ENCODE measurements at places on chromosomes 11 and 22.

- peak; percentile 64 for DNase-seq
These were observed 1.1 kb downstream of the TTLL12 start for GRCh38 chr22:43185860-43186261.

DNA sequence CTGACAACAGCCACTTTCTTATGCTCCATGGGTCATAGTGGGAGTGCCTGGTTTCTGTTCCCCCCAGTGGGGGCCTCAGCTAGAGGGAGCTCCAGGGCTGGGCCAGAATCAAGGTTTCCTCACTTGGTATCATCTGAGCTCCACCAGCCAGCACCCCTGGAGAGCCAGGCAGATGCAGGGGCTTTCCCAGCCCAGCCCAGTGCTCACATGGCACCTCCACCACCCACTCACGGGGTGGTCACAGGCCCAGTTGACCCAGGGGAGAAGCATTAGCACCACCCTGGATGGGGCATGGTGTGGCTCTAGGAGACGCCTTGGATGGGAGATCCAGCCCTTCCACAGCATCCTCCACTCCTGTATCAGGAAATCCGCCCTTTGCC is 24.1 kb upstream of the WNT7B start:
- DNase-seq = no peak

DNA sequence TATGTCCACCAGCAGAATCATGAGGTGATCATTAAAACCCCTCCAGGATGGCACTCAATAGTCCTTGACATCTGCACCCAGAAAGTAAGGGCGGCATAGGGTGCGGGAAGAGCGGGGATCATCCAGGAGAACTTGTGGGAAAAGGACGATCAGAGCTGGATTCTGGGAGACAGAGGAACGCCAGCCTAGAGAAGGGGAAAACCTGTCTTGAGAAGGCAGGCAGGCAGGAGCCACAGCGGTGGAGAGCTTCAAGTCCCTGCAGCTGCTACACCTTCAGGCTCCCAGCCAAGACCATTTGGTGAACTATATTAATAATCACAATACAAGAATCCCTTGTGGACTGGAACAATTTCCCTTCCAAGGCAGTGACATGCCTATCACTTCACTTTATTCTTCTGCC is 134.3 kb downstream of the BUD13 start:
- peak; percentile 7 for DNase-seq

DNA sequence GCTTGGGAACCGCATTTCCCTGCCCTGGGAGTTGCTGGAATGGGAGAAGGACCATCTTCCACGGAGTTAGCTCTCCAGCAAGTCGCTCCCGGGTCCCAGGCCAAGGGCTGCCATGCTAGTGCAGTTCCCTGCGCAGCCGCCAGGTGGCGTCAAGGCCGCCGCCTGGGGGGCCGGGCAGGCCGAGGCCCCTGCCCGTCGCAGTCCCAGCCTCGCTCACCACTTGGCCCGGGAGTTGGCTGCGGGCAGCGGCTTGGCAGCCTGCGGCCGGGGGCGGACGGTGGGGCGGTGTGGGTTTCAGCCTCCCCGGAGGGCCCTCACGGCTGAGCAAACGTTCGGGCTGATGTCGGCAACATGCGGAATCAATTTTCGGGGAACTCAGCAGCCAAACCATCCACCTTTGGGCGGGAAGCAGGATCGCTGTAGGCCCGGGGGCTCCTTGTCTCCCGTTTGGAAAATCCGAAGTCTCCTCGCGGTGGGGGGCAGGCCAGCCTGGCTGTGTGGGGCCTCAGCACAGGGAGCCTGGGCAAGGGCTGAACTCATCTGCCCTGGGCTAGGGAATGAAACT is 415.1 kb downstream of the SOX6 start:
- no peak for DNase-seq

DNA sequence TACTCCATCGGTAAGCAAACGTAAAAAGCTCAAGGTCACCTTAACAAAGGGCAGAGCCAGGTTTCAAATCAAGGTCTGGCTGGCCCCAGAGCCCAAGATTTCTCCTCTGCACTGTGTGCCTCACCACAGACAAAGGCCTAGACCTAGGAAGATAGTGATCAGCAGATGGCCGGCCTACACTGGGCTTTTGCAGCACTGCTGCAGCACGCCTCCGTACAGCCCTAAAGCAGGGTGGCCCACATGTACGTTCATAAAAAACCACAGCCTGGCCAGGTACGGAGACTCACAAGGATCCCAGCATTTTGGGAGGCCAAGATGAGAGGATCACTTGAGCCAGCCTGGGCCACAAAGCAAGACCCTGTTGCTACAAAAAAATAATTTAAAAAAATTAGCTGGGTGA is 106.3 kb upstream of the PITPNB start:
- DNase-seq = no peak

DNA sequence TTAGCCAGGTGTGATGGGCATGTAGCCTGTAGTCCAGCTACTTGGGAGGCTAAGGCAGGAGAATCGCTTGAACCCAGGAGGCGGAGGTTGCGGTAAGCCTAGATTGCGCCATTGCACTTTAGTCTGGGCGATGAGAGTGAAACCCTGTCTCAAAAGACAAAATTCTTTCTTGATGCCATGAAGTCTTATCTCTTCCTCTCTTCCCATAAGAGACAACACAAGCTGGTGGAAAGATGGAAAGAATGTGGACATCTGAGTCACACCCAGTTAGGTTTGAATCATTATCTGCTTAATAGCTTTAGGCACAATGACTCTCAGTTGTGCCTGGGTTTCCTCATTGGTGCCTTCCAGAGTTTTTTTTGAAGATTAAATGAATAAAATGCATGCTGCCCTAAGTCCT is 35.3 kb downstream of the KREMEN1 start:
- DNase-seq = no peak

DNA sequence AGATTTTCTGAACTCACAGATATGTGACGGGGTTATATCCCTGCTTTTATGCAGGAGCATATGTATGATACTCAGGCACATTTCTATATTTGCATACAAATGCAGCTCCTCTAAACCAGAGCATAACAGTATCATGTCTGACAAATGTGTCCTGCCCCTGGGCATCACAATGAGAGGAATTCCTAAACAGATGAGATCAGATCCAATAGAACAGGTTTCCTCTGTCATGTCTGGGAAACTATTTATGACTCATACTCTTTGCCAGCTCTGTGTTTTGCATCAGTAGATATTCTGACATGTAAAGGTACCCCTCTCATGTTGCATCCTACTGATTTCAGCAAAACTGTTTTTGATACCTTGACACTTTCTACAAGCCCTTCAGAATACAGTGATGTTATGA is 29.4 kb downstream of the SYT9 start:
- DNase-seq = no peak

DNA sequence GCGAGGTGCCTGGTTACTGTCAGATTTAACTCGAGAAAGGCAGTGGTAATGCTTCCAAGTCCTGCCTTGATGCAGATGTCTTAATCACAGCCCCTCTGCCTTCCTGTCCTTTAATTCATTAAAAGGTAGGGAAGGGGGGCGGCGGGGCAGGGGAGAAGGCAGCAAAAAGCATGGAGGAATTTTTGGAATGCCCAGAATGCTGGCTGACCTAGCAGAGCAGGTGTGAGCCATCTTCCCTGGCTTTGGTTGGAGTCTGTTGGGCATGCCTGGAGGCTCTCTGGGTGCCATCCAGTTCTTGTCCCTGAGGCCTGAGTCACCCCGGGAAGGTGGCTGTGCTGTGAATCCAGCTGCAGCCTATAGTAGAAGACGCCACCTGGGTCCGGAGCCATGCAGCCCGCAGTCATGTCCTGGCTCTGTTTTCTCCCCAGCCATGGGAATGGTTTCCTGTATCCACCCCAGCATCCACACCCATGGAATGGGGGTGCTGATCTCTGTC is 15.6 kb downstream of the KIAA1671 start:
- DNase-seq = no peak

DNA sequence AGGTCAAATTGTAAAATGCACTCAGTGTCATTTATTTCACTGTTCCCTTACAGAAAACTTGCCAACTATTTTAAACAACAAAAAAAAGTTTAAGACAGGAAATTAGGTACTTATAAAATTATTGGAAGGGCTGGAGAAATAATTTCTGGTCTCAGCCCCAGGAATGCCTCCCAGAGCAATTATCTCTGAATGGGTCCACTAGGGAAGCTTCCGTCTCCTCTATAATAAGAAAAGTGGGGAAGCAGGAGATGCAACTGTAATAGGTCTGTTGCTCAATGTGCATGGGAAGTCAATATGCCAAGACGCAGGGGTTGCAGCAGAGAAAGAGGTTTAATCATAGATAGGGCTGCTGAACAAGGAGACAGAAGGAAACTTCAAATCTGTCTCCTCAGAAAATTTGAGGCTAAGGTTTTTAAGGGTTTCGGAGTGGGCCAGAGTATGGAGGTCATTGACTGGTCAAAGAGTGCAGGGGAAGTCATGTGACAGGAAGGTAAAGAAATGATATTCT is 10.9 kb upstream of the RNF141 start:
- no peak for DNase-seq

DNA sequence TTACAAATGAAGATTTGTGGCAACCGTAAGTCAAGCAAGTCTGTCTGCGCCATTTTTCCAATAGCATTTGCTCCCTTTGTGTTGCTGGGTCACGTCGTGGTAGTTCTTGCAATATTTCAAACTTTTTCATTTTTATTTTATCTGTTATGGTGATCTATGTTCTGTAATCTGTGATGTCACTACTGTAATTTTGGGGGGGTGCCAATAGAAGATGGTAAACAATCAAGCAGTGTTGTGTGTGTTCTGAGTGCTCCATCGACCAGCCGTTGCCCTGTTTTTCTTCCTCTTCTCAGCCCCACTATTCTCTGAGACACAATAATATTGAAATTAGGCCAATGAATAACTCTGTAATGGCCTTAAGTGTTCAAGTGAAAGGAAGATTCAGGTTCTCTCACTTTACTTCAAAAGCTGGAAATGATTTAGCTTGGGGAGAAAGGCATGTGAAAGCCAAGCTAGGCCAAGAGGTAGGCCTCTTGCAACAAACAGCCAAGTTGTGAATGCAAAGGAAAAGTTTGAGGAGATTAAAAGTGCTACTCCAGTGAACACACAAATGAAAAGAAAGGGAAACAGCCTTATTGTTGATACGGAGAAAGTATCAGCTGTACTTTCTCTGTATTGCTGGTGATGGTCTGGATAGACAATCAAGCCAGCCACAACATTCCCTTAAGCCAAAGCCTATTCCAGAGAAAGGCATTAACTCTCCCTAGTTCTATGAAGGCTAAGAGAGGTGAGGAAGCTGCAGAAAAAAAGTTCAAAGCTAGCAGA is 7.5 kb downstream of the ZC3H12C start:
- DNase-seq = no peak

GRCh38 chr11:126654886-126655806 is 299.7 kb downstream of the ST3GAL4 start:
- DNase-seq = no peak

- no peak for DNase-seq
These were observed 810 bp downstream of the ISX start for GRCh38 chr22:35066768-35067167.

DNA sequence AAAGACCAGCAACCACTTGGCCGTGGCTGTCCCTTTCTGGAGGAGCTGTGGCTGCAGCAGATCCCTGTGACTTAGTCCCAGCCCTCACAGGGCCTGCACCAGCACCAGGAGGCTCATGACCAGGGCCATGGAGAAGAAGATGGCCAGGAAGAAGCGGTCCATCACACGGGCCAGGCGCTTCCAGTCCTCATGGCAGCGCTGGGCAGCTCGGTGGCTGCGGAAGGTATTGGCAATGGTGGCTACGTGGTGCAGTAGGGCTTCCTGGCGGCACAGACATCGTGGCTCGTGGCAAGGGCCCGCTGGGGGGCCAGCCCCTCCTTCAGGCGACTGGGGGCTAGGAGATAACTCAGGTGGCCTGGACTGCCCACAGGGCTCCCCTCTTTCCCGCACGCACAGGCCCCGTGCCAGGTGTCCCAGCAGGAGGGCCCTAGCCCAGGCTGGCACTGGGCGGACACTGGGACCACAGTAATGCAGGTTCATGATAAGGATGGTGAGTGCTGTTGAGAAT is 5.1 kb downstream of the CHRNA10 start:
- no peak for DNase-seq

- DNase-seq = no peak
These were observed 270.2 kb downstream of the CTTN start for GRCh38 chr11:70668204-70669202.

DNA sequence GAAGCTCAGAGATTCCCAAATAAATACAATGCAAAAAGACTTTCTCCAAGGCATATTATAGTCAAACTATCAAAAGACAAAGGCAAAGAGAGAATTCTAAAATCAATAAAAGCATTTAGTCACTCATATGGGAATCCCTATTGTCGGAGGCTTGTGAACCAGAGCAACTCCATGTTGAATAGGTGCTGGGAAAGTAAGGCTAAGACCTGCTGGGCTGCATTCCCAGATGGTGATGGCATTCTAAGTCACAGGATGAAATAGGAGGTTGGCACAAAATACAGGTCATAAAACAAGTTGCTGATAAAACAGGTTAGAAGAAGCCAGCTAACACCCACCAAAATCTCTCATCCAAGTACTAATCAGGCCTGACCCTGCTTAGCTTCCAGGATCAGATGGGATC is 84.5 kb downstream of the JRKL start:
- DNase-seq = no peak

GRCh38 chr11:46447544-46447943 is 56.0 kb upstream of the CHRM4 start:
- no peak for DNase-seq

Data from NCI-H2171 (cell line).